ENCODE measurements at places on chromosomes 4 and X.

DNA sequence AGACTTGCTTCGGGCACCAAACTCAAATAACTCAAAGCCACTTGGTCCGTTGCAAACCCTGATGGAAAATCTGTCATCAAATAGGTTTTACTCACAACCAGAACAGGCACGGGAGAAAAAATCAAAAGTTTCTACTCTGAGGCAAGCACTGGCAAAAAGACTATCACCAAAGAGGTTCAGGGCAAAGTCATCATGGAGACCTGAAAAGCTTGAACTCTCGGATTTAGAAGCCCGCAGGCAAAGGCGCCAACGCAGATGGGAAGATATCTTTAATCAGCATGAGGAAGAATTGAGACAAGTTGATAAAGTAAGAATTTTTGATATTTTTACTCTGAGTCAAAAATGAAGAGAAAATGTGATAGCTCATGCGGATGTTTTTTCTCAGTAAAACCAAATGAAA lies 87.2 kb downstream of the NRK start:
- DNase-seq: no peak

- no peak for DNase-seq
Measured at GRCh38 chrX:147646949-147647723, 264.6 kb upstream of the FMR1 start.

GRCh38 chr4:110480746-110481271 lies 4.9 kb downstream of the ENPEP start:
- DNase-seq: no peak

DNA sequence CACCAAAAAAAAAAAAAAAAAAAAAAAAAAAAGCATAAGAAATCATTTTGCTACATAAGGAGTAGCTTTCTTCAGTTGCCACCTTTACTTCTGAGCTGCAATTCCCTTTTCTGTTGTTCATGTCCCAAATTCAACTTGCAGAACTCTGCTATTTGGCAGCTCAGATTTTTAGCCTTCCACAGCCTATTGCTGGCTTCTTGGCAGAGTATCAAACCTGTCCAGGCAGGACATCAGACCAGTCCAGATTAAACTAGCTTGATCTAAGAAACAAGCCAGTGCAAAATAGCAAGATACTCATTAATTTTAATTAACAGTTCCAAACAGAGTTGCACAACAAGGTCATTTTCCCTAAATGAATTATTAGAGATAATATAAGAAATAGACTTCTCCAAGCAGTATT lies 123.6 kb upstream of the NR3C2 start:
- peak; percentile 47 for DNase-seq

DNA sequence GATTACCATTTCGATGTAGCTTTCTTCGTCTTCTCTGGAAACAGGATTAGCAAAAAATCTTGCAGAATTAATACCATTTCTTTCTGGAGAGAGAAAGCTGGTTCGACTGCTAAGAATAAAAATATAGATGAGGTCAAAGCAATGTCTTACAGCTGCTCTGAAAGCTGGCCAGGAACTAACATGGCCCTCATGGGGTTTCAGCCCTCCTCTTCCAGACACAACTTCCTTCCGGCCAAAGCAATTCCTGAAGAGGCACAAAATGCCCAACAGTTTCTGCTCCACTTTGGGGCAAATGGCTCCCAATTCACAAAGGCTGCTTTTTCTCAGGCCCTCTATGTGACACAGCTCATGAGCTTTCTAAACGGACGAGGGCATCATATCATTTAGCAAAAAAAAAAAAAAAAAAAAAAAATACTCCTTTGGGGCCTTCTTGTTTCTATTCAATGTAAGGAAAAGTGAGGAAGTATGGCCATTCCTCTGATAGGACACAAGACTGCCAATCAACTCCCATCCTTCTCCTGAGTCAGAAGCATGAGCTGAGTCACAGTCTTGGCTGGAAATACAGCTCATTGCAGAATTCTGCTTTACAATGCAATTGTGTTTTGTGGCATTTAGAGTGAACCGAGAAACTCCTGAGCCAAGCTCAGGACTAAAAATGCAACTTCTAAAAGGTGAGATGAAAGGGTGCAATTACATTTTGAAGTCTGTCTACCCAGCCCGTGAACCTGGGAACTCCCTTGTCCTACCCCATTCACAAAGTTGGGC lies 42.7 kb upstream of the CTAG2 start:
- no peak for DNase-seq

- DNase-seq: no peak
Measured at GRCh38 chr4:36249610-36250009, 5.3 kb upstream of the ARAP2 start.

- DNase-seq: no peak
Measured at GRCh38 chrX:47224266-47224895, 5.9 kb downstream of the CDK16 start.

GRCh38 chr4:15649914-15650545 lies 5.1 kb downstream of the FBXL5 start:
- no peak for DNase-seq

DNA sequence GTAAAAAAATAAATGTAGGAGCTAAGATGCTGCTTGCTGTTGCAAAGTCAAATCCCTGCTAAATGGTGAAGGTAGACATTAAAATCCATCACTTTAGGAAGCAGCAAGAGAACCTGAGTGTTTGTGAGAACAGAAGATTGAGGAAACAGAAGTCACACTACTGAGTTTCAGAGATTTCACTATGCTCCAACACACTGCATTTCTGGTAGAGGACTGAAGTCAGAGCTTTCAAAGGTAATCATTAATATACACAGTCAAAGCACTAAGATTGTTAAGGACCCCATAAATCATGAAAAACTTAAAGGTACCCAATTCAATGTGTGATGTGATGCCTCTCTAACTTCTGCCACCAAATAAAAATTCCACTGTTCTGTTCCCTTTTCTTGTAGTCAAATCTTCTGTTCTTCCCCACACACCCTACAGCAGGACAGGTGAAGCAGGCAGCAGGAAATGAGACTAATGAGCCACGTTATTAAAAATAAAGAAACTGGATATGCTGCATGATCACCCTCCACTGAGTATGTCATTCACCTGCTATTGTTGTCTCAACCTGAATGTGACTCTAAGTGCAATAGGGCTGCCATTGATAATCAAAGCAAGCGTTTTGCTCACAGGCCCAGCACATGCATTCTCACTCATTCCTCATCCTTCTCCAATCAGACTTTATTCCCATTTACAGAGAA lies 28.9 kb upstream of the APELA start:
- DNase-seq: no peak

GRCh38 chrX:21926527-21927278 lies 13.8 kb upstream of the SMS start:
- DNase-seq: no peak

DNA sequence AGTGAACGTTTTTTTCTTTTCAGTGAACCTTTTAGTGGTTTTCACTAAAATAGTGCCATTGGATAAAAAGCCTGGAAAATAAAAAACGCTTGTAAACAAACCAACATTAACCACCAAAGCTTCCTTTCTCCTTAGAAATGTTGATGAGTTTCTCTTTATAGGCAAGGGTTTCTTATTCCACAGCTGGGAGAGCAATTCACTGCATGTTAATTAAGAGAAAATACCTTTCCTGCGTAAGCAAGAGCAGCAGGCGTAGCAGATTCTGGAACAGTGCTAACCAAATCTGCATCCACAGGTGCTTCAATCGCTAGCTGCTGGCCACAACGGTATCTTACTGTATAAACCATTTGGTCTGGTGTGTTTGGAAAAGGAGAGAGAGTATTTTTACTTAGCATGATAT lies 13.3 kb upstream of the AASDH start:
- DNase-seq: no peak

DNA sequence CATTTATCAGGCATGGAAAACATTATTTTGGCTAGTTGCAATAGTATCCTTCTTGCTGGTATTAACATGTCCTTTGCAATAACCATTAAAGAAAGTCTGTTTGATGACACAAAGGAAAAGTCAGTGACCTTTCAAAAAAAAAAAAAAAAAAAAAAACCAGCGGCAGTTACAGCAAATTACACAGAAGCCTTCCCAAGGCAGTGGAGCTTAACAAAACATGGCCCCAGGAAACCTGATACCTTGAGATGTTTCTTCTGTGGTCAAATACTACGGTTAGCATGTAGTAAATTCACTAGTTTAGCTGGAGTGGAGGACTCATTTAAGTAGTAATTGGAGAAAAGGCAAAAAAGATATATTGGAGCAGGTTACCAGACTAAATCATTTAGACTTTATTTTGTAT lies 359.1 kb downstream of the DACH2 start:
- DNase-seq: no peak

GRCh38 chr4:51868449-51868847 lies 25.5 kb downstream of the DCUN1D4 start:
- no peak for DNase-seq

DNA sequence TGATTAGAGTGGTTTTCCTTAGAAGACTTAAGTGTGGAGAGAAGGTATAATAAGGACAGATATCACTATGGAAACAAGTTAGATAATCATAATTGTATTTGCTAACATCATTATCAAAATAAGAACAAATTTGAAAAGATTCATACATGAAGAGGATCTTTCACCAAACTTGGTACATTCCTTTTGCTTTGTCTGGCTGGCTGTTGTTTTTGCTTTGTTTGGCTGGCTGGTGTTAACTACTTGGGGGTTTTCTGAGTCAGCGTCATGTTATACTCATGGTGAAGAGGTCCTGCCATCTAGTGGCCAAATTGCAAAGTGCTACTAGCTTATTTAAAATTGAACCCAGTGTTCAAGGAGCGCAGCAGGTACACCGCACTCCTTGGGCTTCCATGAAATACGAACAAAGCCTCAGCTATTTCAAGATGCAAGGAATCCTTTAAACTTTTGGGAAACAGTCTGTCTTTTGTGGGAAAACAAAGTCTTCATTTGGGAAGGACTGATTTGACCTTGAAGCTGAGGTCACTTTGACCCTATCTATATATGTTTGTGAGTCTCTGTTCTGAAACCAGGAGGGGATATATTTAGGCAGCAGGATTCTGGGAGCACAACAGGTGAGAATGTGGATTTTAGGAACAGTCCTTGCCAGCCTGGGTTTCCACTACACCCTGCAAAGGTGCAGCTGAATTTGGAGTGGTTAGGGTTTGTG lies 129.7 kb downstream of the PLS3 start:
- peak; percentile 66 for DNase-seq

DNA sequence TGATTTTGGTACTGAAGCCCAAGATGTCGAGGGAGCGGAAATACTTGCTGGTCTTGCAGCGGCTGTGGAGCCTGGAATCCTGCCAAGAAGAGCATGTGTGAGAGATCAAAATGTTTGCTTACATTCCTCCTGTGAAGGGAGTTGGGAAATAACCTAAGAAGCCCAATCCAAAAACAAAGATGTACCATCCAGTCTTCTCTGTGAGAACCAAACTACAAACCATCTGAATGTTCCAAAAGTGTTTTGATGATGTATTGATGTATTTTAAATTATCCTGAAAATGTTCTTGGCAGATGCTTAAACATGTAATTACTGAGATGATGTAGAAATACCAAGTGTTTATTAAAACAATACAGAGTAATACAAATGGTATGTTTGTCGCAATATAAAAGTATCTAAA lies 10.1 kb upstream of the ADH1A start:
- DNase-seq: peak; percentile 10

GRCh38 chr4:78370631-78371372 lies 180.8 kb upstream of the ANXA3 start:
- DNase-seq: no peak

DNA sequence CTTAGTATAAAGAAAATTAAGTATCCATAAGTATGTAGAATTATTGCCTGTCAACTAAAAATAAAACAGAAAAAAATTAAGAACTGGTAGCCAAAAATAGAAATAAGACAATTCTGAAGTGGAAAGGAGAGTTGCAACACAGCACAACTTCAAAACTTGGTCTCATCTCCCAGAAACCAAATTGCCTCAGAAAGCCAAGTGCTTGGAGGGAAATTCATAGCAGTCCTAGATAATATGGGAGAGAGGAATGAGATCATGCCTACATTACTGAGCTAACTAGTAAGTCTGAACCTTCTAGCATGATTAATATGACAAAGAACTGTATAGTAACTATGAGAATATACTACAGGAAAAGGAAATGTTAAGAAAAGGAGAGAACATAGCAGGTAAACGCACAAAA lies 256.5 kb downstream of the LDB2 start:
- no peak for DNase-seq

DNA sequence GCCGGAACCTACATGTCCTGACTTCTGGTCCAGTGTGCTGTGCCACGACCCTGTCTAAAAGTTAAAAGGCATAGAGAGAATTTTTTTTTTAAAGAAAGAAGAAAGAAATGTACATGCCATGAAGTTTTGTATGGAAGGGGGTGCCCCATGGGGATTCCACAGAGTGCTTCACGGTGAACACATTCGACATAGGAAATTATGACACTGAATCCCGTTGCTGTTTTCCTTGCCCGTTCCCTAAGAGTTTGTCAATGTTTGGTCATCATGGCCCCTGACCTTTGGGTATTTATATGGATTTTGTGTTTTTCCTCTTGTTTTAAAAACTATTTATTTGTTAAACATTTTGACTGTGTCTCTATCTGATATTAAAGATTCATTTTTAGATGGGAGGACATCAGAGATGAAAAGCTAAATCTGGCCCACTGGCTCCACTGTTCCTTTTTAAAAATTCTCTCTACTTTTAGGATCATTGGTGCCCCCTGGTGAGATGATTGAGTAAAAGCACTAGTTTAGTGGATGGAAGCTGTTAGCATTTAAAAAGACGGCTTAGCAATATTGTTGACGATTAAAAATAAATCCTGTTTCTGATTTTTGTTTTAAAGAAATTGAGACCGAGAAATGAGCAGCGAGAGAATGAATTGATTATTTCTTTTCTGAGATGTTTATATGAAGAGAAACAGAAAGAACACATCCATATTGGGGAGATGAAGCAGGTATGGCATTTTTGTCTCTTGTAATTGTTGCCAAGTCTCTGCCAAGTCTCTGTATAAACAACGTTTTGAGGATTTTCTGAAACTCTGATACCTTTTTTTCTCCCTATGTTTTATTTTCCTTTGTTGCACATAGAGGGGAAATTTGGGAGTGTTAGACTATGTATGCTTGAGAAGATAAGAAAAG lies 75.0 kb downstream of the PTTG2 start:
- DNase-seq: peak; percentile 48

- no peak for DNase-seq
Measured at GRCh38 chr4:147794314-147794680, 62.4 kb downstream of the ARHGAP10 start.

- DNase-seq: no peak
Measured at GRCh38 chr4:40186665-40187014, 10.2 kb upstream of the RHOH start.

- DNase-seq: no peak
Measured at GRCh38 chr4:60259781-60260180, 940.3 kb upstream of the ADGRL3 start.

GRCh38 chr4:100511896-100512295 lies 5.9 kb downstream of the EMCN start:
- DNase-seq: no peak

DNA sequence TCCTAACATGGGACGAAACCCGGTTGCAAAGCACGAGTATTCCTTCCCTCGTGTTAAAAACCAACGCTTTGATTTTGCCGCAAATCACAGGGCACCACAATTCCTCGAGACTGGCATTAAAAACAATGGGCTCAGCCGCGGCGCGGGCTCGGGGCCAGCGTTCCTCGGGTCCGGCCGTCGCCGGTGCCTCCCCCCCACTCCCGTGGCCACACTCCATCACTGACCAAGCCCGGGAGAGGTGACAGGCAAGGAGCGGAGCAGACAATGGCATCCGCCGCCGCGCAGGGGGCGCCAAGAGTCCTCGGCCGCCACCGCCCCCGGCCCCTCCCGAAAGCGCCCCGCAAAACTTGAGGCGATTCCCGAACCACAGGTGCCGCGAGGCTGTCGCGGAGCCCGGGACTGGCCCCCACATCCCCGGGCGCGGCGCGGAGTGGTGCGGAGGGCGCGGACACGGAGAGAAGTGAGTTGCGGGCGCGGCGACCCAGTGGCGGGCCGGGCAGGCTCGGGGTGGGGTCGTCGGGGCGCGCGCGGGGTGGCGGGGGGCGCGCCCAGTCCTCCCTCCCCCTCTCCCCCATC lies 445 bp downstream of the AP1S2 start:
- DNase-seq: peak; percentile 54
